ENCODE measurements at places on chromosomes 5 and 9.

DNA sequence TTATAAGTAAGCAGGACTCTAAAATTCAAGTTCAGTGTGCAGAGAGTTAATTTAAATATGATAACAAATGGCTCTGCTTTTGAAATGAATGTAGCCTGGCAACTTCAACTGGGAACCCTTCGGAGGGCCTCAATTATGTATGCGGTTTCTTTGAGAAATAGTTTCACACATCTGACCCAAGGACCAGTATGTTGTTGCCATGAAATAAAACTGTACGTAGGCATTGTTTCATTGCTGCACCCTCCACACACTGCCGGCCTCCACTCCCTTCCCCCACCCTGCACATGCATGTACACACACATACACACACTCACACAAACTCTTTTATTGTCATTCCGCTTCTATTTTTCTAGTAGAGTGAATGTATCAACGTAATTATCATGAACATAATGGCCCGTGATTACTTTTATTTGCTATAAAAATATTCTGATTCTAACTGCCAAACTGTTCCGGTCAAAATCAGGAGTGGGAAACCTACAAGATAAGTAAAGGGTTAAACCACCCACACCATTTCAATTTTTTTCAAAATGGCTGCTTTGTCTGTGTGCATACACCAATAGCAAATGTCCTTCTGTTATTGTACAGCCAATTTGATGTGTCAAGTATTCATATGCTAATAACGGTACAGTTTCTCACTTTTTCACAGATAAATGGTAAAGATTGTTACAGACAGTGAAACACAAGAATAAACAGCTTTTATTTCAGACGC is 215.5 kb upstream of the TMEM161B start:
- H3K36me3 ChIP-seq: no peaks in the 10 kb centered on the region
- H3K4me3 ChIP-seq: no peak overlapping the region
- H3K4me1 ChIP-seq: no peaks in the 10 kb centered on the region
- H3K27me3 ChIP-seq: no peaks in the 10 kb centered on the region
- H3K27ac ChIP-seq: no peak overlapping the region

DNA sequence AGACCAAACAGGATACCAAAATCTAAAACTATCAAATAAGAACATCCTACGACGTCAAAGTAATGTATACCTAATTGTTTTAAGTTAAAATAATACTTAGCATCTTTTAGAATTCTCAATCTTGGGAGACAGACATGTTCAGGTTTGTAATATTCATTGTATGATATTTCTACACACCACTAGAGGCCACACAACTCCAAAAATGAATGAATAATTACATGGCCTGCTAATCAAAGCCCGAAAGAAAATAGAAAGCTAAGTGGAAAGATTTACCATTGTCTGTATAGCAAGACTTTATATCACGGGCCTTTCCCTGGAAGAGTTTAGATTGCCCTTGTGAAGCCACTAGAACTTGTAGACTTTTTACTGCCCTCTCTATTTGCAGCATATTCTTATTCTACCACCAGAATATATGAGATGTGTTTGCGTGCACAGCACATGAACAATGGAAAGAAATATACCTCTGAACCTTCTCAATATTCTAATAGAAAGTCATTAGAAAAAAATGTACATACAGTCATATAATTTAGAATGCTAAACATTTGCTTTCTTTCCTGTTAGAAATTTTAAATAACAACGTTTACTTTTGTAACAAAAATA is 380.1 kb upstream of the NUDT12 start:
- H3K4me1 ChIP-seq: no peaks in the 10 kb centered on the region
- no peaks in the 10 kb centered on the region for H3K36me3 ChIP-seq
- no peak overlapping the region for H3K27ac ChIP-seq
- DNase-seq: no peak
- no peak overlapping the region for H3K4me3 ChIP-seq

- no peak for DNase-seq
- no peak overlapping the region for H3K27ac ChIP-seq
- H3K36me3 ChIP-seq: no peaks in the 10 kb centered on the region
- H3K4me1 ChIP-seq: peaks cover 5% of the 10 kb centered on the region
These were observed 8.9 kb upstream of the PALM2AKAP2 start for GRCh38 chr9:109771087-109771486.

DNA sequence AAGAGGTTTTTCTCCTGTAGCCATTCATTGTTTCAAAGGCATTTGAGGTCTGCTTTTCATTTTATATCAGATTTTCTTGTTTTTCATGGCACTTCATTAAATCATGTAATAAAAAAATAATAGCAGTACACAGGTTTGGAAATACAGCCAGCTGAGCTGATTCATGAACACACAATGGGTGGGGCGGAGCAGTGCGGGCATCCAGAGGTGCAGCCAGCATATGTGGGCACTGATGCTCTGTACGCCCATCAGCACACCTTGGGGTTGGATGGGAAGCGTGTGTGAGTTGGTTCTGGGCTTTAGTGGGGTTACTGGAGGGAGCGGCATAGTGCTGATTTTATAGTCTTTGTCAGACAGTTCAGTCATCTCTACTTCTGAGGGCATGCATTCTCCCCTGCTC is 54.2 kb upstream of the IRX4 start:
- H3K4me1 ChIP-seq: no peaks in the 10 kb centered on the region
- H3K27me3 ChIP-seq: peaks cover 9% of the 10 kb centered on the region
- no peak for DNase-seq
- H3K36me3 ChIP-seq: no peaks in the 10 kb centered on the region

DNA sequence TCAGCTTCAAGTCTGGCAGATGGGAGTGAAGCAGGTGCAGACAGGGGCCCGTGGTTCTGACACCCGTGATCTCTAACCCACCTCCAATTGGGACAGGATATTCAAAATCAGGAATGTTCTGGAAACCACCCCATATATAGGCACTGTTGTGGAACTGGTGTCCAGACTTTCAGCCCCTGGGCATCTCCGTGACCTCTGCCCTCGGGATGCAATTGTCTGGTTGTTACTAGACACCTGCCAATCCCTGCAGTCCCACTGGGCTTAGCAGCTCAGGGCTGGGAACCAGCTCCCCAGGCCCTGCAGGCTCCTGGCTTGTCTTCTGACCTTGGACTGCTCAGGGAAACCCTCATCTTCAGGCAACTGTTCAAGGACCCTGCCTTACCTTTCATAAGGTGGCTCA is 38.8 kb downstream of the NTNG2 start:
- H3K27ac ChIP-seq: no peak overlapping the region
- no peaks in the 10 kb centered on the region for H3K36me3 ChIP-seq
- H3K27me3 ChIP-seq: peaks cover 17% of the 10 kb centered on the region
- DNase-seq: no peak
- H3K4me3 ChIP-seq: no peak overlapping the region

DNA sequence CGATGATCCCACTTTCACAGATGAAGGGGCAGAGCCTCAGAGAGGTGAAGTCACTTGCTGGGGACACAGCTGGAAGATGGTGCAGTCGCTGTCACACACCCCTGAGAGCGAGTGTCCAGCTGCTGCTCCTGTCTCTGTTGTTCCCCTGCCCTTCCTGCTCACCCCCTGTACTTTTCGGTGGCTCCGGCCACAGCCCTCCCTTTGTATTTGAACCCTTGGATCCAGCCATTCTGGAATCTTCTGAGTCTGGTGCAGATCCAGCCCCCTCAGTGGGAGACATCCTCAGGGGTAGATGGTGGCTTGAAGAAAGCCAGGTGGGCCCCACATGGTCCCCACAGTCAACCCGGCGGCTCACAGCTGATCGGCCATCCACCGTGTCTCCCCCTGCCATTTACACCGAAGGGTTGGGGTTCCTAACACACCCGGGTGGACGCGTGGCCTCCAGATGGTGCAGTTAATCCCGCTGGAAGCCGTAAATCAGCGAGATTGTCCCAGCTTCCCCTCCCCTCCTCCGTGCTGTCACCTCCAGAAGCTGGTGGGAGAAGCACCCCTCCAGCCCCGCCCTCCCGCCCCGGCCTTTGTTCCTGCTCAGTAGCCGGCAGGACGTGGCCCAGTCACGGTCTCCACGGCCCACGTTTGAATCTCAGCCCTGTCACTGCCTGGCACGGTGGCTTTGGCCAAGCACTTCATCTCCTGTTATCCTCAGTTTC is 204.8 kb downstream of the C9orf50 start:
- H3K4me1 ChIP-seq: peaks cover 10% of the 10 kb centered on the region
- DNase-seq: no peak
- H3K36me3 ChIP-seq: no peaks in the 10 kb centered on the region
- H3K27me3 ChIP-seq: no peaks in the 10 kb centered on the region
